ENCODE measurements at places on chromosomes 7 and 10.

DNA sequence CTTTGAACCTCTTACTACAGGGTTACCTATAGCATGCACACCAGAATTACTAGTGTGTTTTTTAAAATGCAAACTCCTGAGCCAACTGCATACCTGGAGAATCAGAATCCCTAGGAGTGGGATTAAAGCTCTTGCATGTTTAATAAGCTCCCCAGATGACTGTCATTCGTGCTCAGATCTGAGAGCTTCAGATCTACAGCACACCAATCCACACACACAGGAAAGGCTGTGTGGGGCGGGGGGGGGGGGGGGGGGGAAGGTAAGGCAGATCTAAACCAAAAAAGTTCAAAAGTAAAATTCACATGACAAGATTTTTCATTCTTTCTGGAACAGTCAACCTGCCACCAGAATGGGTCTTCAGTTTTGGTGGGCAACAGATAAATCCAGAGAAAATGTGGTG, 5.5 kb downstream of the FAM3C start:
- DNase-seq = no peak

DNA sequence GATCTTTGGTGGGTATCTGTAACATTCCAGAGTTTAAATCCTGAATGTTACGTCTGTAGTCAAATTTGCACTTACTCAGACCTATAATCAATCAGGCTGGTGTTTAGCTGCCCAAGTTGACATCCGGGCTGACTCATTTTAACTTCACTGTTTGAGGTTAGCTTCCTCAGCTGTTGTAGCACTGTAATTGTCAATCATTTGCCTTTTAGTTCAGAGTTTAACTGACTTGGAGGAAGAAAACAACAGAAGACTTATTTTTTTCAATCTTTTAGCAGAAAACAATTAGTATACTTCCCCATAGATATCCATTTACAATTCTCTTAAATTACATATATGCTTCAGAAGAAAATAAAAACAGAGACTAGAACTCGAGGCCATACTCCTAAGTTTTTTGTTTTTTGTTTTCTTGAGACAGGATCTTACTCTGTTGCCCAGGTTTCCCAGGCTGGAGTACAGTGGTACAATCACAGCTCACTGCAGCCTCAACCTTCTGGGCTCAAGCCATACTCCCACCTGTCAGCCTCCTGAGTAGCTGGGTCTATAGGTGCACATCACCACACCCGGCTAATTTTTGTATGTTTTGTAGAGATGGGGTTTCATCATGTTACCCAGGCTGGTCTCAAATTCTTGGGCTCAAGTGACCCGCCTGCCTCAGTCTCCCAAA, 38.5 kb upstream of the LRRC17 start:
- DNase-seq = no peak

DNA sequence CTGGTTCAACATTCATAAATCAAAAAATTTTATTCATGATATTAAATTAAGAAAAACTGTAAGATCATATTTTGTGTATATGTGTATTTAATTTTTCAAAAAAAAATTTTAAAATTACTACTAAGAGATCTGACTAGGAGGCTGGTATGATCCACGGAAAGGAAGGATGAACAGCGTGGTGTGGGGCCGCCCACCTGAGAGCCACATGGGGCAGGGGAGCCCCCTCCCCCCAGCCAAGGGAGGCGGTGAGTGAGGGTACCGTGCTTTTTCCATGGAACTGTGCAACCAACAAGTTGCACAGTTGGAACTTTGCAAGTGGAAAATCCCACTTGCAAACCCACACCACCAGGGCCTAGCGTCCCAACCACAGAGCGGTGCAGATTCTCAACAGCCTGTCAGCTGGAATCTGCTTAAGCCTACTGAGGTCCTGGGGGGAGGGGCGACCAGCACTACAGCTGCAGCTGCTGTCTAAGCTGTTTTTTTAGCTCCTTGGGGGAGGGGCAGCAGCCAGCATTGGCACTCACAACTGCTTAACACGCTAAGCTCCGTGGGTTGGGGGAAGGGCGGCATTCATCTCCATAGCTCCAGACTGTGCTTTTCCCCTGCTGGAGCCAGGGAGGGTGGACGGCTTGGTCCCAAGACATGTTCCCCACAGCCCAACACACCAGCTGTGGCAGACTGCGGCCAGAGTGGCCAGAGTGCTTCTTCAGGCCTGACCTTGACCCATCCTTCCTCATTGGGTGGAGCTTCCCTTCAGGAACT, 94.2 kb upstream of the IGFBP3 start:
- DNase-seq = peak; percentile 15

DNA sequence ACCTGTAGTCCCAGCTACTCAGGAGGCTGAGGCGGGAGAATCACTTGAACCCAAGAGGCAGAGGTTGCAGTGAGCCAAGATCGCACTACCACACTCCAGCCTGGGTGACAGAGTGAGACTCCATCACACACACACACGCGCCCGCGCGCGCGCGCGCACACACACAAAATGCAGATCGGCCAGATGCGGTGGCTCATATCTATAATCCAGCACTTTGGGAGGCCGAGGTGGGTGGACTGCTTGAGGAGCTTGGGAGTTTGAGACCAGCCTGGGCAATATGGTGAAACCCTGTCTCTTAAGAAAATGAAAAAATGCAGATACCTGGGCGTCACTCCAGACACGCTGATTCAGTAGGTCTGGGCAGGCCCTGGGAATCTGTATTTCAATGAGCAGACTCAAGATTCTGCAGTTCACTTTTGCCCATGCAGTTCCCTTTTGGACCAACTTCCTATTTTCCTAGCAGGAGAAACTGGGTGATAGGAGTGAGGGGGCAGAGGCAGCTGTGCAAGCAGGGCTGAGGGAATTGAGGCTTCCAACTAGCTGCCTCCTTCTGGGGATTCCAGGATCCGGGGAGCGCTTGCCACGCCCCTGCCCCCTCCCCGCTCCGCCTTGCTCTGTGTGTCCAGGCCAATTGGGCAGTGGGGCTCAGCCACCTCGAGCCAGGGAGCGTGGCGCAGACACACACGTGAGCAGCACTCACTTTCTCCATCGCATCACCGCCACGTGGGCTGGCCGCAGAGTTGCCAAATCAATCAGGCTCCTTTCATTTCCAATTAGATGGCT, 173.6 kb downstream of the SH3PXD2A start:
- no peak for DNase-seq

DNA sequence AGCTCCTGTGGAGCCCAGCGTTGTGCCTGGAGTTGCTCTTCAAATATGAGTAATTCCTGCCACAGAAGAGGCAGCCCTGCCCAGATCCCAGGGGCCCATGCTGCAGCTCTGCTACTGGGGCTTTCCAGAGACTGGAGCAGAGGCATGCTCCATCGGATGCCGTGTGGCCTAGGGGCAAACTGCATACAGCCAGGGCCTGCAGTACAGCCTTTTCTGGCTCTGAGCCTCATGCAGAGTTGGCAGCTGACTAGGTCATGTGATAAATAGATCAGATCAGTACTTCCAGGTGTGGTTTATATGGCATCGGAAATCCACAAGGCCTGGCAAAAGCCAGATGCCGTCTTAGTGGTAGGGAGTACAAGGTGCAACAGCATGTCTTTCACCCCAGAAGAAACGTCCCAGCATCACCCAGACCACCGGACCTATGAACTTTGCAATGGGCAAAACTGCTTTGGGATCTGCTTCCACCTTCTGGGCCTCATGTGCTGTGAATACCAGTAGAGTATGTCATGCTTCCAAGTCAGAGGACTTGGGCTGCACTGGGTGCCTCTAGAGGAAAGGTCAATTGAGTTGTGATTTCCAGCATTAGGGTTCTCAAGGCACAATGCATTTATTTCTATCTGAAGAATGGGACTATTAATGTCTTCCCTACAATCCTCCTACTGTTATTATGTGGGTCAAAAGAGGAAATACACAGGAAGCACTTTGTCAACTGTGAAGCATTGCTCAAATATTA, 250.7 kb upstream of the ZNF32 start:
- DNase-seq = no peak

GRCh38 chr7:139706837-139707236, 71.0 kb downstream of the HIPK2 start:
- peak; percentile 5 for DNase-seq

DNA sequence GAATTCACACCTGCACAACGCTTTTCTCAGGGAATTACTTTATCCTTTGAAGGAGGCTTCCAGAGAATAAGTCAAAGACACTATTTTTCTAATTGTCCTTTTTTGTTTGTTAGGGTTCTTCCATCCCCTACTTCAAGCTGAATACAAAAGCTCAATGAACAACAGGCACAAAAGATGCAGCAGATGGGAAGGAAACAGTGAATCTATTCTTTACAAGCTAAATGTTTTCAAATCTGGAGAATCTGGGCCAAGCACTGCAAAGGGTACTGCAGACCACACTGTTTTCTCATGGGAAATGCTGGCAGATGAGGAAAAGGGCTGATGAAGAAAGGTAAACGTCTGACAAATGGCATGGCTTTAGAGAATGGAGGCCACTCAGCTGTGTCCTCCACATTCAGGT, 18.5 kb downstream of the LIPA start:
- DNase-seq = no peak

DNA sequence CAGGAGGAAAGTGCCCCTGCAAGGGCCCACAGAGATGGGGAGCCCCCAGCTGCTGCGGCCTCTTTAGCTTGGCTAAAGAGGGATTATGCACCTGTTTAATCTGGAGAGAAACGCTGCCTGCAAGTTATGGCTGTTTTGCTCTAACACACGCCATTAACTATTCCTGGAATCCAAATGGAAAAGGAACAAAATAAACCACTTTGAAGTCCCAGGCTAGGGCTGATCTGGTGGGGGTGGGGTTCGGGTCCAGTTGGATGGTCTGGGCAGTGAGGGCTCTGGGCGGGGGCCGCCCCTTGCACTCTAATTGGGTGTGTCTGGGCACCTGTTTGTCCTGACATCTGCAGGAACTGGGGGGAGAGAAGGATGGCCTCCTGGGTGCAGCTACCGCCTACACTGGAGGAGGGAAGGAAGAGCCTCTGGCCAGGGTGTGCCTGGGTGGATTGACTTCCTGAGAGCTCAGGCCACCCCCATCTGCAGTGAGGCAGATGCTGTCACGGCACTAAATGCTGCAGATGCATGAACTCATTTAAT, 300.6 kb downstream of the ZEB1 start:
- no peak for DNase-seq

DNA sequence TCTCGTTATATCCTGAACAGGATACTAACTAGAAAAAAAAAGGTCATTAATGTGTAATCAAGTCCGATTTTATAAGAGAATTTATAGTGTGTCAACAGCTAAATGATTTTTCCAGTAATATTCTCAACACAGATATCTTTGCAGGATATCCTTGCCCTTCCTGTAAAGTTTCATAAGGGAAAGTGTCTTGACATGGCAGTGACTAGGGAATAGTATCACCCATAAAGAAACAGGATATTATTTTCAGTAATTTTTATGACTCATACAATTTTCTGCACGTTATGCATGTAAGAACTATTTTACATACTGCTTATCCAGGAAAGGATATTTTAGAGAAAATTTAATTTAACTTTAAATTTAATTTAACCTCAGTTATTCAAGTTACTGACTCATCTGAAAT, 19.5 kb upstream of the PNLIP start:
- no peak for DNase-seq

DNA sequence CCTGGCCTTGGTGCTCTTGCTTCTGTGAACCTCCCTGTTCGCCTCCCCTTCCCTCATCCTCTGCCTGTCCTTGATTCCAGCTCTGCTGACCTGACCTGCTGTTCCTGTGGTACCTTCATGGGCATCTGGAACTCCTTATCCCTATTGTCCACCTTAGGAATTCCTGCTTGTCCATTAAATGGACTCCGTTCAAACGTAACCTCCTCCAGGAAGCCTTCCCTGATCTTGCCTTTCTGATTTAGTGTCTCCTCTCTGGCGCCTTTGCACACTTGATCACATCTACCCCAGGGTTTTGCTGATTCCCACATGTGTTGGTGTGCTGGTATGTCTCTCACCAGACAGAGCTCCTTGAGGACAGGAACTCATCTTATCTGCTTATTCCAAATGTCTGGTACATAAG, 20.9 kb downstream of the TSPAN15 start:
- DNase-seq = no peak

- DNase-seq = no peak
These were observed 256.9 kb downstream of the KCNMA1 start for GRCh38 chr10:77380723-77381122.

DNA sequence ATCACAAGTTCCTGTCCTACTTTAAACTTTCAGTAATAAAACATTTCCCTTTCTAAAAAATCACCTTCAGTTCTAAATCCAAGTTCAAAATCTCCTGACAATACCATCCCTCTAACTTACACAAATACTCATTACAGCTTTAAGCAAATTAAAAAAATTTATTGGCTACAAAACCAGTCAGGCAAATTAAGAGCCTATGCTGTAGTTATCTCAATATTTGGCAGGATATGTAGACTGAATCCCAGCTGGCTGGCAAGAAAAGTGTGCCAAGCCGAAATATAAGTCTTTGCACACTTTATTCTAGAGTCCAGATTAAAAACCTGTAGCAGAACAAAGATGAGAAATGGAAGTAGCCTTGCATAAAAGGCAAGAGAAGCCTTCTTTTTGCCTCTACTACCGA, 9.5 kb downstream of the WAPL start:
- DNase-seq = no peak

DNA sequence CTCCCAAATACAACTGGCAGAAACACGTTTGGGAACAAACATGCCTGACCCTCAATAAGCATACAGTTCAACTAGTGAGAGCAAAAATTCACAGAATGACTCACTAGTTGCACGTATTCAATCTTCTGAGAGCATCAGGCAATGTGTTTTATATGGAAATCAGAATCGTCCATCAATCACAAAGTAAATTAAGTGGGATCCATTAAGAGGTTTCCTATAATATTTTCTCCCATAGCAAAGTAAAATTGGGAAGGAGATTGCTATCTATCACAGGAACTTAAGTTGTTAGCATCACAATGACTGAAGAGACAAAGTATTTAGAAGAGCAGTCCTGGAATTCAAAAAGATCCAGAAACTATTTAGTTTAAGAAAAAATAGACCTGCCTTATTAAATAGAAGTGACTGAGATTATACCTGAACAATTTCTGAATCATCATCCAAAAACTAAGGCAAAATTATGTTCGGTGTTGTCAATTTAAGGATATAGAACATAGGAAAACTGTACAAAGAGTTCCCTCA, 28.3 kb downstream of the INHBA start:
- DNase-seq = no peak

DNA sequence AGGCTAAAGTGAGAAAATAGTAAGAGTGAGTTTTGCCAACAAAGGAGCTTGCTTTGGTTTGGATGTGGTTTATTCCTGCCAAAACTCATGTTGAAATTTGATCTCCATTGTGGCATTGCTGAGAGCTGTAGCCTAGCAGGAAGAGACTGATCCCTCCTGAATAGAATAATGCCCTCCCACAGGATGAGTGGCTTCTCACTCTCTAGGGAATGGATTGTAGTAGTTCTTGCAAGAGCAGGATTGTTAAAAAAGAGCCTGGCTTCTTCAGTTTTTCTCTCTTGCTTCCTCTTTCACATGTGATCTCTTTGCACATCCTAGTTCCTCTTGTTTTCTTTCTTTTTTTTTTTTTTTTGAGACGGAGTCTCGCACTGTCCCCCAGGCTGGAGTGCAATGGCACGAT, 34.4 kb downstream of the ASAH2 start:
- DNase-seq = no peak

GRCh38 chr7:47967708-47968107, 11.7 kb downstream of the HUS1 start:
- no peak for DNase-seq

All from transverse colon (tissue), 4 donors.